ENCODE measurements at places on chromosomes 11 and 22.

DNA sequence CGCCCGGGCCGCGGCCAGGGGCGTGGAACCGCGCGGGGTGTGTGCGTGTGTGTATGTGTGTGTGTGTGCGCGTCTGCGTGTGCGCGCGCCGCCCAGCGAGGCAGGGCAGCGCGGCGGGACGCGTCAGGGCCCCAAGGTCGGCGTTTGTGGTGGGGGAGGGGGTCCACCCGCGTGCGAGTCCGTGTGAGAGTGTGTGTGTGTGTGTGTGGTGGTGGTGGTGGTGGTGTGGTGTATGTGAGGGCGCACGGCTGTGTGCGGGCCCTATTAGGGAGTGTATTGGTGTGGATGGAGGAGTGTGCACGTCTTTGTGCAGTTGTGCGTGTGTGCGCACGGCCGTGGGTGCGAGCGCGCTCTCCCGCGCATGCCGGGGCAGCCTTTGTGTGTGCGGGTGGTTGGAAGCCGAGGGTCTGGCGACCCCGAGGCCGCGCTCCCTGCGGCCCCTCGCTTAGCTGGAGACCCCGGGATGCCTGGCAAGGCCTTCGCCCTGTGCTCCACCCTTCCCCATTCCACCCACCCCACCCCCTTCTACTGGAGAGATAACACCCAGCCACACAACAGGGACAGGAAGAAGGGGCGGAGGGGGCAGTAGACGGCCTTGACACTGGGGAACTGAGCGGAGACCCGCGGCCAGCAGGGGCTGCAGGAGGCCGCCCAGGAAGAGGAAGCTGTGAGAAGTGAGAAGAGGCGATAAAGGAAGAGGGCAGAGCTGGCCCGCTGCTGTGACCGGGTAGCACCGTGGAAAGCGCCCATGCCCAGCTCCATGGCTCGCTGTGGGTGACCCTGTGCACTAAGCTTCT, 528 bp upstream of the ARRB1 start:
- DNase-seq, result peak; percentile 67

- peak; percentile 31 for DNase-seq
Measured at GRCh38 chr11:103091064-103091800, 728 bp downstream of the DCUN1D5 start.

DNA sequence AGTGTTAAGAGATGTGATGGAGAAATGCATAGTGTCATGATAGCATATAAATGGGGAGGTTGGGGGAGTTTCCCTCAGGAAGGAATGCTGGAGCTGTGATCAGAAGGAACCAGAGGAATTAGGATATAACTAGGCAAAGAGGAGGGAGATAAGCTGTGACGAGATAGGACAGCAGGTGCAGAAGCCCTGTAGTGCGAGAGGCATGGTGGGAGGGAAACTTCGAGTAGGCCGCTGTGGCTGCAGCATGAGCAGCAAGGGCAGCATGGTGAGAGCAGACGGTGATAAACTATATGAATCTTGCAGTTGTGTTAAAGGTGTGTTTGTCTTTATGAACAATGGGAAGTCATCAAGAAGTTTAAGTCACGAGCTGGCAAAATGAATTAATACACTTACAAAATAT, 109.9 kb downstream of the EMSY start:
- DNase-seq, result no peak

DNA sequence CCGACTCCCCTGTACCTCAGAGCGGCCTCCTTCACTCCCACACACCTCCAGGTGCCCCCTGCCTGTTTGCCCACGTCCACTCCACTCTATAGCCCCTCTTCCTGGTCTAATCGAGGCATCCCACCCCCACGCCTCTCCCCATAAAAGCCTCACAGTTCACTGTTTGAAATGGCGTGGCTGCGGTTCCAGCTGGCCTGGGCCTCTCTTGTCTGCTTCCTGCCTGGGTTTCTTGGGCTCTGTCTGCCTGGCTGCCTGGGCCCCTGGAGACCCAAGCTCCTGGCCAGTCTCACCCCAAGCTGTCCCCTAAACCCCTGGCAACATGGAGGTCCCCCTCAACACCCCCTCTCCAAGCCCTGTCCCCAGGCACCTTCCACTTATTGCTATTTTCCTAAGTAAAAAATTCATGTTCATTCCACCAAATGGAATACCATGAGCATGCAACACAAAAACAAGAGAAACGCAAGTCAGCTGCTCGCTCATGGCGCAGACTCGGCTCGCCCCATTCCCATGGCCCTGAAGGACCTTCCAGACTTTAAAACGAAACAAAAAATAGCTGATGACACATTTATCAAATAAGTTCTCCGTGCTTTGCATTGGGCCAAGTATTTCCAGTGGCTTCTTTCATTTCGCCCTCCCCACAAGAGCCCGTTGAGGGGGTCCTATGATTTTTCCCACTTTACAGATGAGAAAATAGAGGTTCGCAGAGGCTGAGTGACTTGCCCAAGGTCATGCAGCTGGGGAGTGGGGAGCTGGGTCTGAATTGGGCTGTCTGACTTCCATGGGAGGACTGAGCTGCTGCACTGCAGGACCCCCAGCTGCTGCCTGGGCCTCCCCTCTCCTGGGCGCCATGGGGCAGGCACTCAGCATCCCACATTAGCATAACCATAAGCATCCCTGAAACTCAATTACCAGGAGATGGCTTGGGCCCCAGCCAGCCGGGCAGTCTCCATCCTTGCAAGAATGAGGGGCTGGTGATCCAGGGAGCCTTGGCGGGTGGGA, 11.7 kb upstream of the FLRT1 start:
- DNase-seq, result no peak

DNA sequence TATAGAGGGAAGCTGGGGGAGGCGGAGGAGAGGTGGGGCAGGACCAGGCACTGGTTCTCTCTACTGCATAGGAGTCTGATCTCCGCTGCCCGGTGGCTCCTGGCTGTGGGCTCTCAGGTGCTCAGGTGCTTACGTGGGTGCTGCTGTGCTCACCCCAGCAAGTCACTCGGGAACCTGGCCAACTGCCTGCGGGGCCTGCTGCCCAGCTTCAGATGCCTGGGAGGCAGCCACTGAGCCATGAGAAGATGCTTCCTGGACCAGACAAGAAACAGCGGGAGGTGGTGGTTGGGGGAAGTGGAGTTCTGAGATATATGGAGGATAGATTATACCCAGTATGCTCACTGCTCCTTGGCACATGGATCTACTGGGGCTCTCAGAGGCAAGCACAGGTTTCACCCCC, 1303.4 kb downstream of the TBC1D22A start:
- DNase-seq, result no peak

DNA sequence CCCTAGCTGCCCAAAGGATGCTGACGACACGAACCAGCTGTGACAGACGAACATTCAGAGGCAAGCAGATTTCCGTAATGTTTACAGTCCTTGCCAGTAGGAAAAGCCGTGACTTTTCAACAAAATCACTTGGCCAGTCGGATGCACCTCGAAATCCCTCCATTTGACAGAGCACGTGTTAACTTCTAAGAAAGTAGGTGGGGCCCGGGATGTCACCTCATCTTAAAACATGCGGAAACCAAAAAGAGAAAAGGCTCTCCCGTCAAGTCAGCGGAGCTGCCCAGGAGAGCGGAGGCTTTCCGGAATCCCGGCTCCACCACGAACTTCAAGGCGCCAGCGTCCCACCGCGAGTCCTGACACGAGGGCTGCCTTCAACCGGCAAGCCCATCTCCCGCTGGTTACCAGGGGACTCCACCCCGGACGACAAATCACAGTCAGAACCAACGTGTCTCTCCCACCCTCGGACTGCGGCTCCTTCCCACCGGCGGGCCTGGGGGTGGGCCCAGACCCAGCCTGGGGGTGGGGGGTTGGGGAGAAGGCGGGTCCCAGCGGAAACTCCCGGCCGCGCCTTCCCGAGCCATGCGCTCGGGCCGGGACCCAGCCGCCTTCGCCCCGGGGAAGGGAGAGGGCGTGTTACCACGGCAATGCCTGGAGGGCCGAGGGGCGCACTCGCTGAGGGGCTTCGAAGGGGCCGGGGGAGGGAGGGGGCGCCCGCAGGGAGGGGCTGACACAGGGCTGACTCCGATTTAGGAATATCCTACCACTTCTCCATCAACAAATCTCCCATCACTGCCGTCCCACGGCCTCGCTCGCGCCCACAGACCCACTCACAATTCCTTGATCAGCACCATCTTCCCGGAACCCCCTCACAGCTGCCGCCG, 475 bp downstream of the PITPNB start:
- peak; percentile 56 for DNase-seq

DNA sequence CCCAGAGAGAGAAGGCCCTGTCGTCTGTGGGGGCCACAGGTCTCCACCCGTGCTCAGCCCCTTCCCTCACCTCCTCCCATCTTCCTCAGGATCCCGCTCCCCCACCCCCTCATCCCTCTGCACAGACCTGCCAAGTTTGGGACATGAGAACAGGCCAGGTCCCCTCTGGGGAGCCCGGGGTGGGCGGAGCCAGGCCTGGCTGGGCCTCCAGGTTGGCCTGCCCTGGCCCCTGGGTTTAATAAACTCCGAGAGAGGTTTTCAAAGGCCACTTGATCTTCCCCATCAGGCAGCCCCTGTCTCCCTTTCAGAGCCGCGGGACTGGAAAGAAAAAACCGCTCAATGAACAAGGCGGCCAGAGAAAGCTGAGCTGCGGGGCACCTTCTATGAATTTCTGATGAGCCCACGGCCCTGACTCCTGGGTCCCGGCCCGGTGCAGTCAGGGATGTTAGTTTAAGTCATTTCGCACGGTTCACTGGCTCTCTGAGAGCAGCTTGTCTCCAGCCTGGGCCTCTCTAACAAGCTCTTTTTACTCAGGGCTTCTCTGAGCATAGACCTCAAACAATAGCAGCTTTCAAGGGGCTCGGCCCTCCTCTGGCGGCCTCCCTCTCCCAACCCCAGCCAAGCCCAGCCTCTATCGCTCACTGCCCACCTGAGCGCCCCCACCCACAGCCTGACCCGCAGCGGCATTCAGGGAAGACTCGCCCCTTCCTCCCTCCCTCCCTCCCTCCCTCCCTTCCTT, 64.8 kb downstream of the RPUSD4 start:
- no peak for DNase-seq

DNA sequence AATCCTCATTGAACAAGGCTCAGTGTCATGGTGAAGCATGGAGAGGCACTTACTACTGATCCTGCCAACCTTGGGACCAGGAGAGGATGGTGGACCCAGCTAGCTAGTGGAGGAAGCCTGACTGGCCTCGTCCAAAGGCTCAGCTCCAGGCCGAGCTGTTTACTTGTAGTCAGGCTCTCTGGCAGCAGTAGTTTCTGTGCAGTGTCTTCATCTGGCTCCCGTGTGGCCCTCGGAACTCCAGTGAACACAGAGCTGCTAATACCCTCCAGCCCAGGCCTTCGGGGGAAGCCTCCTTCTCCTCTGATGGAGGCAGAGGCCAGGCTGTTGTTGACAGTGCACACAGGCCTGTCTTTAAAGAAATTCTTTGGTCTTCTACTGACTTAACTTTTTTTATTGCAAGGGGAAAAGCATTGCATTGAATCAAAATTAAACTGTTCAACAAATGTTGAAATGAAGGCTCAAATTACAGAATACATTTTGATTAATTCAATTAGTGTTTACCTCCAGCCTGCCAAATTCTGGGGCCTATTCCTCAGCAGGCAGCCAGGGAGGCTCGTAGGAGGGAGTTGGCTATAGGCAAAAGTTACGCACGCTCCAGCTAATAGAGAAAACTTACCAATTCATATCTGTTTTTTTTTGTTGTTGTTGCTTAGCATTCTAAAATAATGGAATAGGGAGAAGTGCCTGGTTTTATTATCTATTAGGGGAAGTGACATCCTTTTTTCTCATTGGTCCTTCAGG, 18.8 kb downstream of the PPFIBP2 start:
- no peak for DNase-seq

- DNase-seq, result no peak
Measured at GRCh38 chr11:12377106-12377823, at the start of gene PARVA. PARVA (plus strand) TSS chr11:12377571; CDS start chr11:12377648, 77 bp downstream.

DNA sequence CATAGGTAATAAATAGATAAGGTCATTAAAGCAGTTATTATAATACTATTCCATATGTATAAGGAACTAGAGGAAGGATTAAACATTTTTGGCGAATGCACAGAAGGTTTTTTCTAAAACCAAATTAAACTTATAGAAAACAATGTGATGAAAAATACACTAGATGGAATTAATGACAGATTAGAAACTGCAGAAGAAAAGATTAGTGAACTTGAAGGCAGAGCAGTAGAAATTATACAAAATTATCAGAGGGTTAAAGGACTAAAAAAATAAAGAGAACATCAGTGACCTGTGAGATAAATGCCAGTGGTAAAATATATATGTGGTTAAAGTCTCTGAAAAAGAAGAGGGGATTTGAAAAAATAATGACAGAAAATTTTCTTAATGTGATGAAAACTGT, 74.0 kb downstream of the IGLL5 start:
- DNase-seq, result no peak

- no peak for DNase-seq
Measured at GRCh38 chr11:128653801-128654231, 40.1 kb upstream of the FLI1 start.

DNA sequence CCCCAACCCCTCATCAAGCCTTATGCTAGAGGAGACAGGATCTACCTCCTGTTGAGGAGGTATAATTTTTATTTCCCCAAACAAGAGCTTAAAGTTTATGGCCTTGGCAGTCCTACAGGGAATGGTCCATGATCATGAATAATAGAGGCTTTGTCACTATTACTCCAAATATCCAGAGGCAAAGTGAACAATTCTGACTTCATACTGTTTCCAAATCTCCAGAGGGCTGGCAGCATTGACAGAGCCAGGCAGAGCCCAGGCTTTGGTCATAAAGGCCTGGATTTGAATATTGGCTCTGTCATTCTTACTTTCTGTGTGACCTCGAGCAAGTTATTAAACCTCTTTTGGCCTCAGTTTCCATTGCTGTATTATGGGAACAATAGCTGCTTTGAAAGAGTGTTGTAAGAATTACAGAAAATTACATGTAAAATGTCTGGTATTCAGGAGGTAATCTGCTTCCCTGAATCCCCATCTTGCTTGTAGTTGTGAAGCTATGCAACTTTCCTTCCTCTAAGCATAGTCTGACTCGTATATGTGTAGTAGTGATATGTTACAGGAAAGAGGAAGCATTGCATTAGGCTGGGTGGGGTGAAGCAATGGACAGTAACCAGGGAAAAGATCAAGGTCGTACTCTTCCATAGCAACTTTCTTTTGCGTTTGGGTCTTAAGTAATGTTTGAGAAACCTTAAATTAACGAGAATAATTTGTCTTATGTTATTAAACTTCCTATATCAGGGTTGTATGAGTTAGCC, 88.8 kb downstream of the CD44 start:
- DNase-seq, result no peak

DNA sequence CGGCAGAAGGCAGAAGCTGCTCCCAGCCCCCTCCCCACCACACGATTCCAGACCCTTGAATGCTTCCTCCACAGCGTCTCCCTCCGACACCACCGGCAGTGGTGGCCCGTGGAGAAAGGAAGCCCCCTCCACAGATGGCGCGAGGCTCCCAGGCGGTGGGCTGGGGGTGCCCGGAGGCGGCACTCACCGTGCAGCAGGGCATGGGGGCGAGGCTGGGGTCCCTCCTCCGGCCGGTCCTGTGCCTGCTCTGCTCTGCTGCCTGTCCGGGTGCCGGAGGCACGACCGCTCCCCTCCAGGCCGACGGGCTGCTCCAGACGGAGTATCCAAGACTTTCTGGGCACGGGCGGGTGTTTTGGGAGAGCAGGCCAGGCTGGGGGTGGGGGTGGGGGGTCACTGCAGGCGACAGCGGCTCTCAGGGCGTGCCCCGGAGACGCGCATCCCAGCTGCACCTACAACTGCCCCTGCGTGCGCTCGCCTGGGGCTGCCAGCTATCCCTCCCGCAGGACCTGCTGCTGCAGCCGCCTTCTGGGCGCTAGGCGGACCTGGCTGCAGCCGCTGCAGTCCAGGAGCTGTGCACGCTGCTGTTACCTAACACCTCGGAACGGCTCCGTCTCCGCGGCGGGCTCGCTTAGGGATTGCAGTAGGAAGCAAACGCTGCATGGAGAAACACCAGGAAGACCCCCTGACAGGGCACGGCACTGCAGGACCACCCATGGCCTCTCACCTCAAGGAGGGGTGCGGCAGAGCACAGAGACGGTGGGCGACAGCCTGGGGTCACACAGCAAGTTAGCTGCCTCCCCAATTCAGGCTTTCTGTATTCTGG, 15.2 kb downstream of the MRGPRG start:
- DNase-seq, result no peak
